ENCODE measurements at places on chromosomes 2 and 18.

GRCh38 chr2:230779126-230779525, 66.5 kb downstream of the CAB39 start:
- H3K4me1 ChIP-seq: no peaks in the 10 kb centered on the region
- H3K27ac ChIP-seq: no peak overlapping the region
- H3K36me3 ChIP-seq: no peaks in the 10 kb centered on the region
- no peaks in the 10 kb centered on the region for H3K27me3 ChIP-seq
- no peak overlapping the region for H3K4me3 ChIP-seq

DNA sequence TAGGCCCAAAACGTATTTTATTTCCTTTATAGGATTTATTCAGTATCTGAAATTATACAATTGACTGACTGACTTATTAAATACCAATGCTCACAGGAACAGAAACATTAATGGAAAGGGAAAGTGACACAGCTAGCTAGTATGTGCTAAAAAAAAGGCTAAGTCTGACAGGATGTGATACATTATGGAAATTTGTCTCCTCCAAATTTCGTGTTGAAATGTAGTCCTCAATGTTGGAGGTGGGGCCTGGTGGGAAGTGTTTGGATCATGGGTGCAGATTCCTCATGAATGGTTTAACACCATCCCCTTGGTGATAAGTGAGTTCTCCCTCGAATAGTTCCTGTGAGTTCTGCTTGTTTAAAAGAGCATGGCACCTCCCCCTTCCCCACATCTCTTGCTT, 70.6 kb upstream of the WDR75 start:
- DNase-seq: no peak
- no peaks in the 10 kb centered on the region for H3K27me3 ChIP-seq
- no peak overlapping the region for H3K27ac ChIP-seq
- no peaks in the 10 kb centered on the region for H3K36me3 ChIP-seq

DNA sequence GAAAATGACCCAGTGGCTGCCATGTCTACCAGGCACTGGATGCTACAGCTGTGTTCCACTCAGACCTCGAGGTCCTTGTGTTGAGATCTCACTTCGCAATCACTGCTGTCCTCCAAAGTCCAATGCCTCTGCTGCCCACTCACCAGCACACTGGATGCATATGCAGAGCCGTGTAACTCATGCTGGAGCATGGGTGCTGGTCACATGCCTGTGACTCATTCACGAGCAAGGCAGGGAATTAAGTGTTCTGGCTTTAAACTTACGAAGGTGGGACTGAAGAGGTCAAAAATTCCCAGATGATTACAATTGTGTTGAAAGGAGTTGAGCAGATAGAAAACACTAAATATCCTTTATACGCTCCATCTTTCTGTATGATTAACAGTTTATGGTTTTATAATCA, 417.5 kb downstream of the NUP35 start:
- no peaks in the 10 kb centered on the region for H3K27me3 ChIP-seq
- H3K4me1 ChIP-seq: no peaks in the 10 kb centered on the region
- no peaks in the 10 kb centered on the region for H3K36me3 ChIP-seq
- no peak overlapping the region for H3K4me3 ChIP-seq
- no peak for DNase-seq
- H3K27ac ChIP-seq: no peak overlapping the region

DNA sequence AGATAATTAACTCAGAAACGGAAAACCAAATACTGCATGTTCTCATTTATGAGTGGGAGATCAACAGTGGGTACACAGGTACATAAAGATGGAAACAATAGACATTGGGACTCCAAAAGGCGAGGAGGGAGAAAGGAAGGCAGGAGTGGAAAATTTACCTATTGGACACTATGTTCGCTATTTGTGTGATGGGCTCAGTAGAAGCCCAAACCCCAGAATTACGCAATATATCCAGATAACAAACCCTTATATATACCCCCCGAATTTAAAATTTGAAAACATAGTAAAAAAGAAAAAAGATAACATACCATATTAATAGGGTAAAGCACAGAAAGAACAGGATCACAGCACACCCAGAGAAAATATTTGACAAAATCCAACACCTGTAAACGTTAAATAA, 1351.7 kb upstream of the FAM98A start:
- no peak overlapping the region for H3K27ac ChIP-seq
- no peak overlapping the region for H3K4me3 ChIP-seq
- H3K36me3 ChIP-seq: no peaks in the 10 kb centered on the region
- H3K4me1 ChIP-seq: no peaks in the 10 kb centered on the region

GRCh38 chr2:6064757-6065156, 372.6 kb downstream of the SOX11 start:
- no peak overlapping the region for H3K27ac ChIP-seq
- H3K27me3 ChIP-seq: no peaks in the 10 kb centered on the region
- no peaks in the 10 kb centered on the region for H3K36me3 ChIP-seq
- DNase-seq: no peak
- H3K4me3 ChIP-seq: no peak overlapping the region

GRCh38 chr2:143397884-143398614, 268.8 kb downstream of the ARHGAP15 start:
- no peak for DNase-seq
- no peaks in the 10 kb centered on the region for H3K36me3 ChIP-seq
- no peak overlapping the region for H3K27ac ChIP-seq
- no peaks in the 10 kb centered on the region for H3K4me1 ChIP-seq

- no peak overlapping the region for H3K4me3 ChIP-seq
- H3K4me1 ChIP-seq: no peaks in the 10 kb centered on the region
- H3K27ac ChIP-seq: no peak overlapping the region
- H3K36me3 ChIP-seq: peaks cover 16% of the 10 kb centered on the region
Observed at GRCh38 chr2:158629116-158629515, 166.0 kb upstream of the DAPL1 start.
